NCI-H1436 treated with DMSO at 0.1 percent for 48 hours (cell line): ENCODE measurements at places on chromosomes 16 and 17.

DNA sequence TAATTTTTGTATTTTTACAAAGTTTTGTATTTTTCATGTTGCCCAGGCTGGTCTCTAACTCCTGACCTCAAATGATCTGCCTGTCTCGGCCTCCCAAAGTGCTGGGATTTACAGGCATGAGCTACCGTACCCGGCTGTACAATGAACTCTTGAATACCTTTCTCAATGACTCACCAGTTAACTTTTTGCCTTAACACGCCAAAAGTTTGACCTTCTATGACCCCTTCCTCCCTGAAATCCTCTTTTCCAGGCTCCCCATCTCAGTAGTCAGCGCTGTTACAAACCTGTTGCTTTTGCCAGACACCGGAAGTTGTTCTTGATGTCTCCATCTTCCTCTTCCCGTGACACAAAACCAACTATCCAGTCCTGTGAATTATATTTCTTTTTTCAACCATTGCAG lies 158.1 kb upstream of the ASIC2 start:
- no peak for DNase-seq

DNA sequence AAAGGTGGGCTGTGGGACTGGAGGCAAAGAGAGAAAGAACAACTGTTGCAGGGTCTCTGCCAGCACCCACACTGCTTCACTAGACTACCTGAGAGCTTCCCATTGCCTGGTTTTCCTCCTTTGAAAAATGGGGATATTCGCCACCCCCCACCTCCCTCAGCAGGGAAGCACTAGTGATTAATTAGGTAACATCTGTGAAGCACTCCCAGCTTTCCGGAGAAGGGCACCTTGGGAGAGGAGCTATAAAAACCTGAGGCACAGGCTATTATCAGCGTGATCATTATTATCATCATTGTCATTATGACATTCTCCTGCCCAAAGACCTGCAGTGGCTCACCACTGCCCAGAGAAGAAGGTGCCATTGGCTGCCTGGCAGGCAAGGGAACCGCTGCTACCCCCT lies 83.5 kb downstream of the XYLT1 start:
- no peak for DNase-seq

GRCh38 chr17:38705523-38705802 lies 390 bp downstream of the MLLT6 start:
- no peak for DNase-seq

- no peak for DNase-seq
Measured at GRCh38 chr17:65593092-65593854, 31.8 kb upstream of the AXIN2 start.

DNA sequence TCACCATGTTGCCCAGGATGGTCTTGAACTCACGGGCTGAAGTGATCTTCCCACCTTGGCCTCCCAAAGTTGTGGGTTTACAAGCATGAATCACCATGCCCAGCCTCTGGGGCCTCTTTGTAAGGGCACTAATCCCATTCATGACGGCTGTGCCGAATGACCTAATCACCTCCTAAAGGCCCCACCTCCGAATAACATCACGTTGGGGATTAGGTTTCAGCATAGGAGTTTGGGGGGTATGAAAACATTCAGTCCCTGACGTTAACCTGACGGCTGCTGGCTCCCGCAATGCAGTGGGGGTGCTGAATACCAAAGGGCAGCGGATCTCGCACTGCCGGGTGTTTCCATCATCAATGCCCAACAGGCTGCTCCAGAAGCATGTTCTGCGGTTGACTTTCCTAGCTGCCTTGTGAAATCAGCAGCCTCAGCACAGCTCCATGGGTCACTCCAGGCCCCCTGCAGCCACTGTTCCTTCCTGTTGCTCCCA lies 120.8 kb upstream of the SEC14L1 start:
- DNase-seq = no peak

- DNase-seq = no peak
Measured at GRCh38 chr17:43031666-43032065, 6.6 kb downstream of the RND2 start.

GRCh38 chr17:2388683-2389055 lies 12.2 kb downstream of the MNT start:
- DNase-seq = no peak

GRCh38 chr16:76910931-76911330 lies 280.1 kb upstream of the MON1B start:
- no peak for DNase-seq

- DNase-seq = no peak
Measured at GRCh38 chr16:79644971-79645667, 44.6 kb upstream of the MAF start.

DNA sequence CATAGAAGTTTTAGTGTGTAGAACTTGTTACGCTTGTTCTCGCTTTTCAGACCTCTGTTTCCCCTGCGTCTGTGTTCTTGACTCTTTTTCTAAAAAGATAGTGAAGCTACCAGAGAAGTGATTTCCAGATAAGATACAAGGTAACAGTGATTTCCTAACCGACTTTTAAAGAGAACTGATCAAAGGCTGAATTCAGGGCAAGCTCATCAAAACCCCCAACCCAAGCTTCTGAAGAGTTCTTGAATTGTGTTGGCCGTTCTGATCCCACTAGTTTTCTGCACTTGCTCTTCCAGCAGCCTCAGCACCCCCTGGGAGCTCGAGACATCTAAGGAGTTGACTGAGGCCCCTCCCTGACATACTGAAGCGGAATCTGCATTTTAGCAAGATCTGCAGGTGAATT lies 12.7 kb upstream of the NSMCE1 start:
- DNase-seq = no peak

DNA sequence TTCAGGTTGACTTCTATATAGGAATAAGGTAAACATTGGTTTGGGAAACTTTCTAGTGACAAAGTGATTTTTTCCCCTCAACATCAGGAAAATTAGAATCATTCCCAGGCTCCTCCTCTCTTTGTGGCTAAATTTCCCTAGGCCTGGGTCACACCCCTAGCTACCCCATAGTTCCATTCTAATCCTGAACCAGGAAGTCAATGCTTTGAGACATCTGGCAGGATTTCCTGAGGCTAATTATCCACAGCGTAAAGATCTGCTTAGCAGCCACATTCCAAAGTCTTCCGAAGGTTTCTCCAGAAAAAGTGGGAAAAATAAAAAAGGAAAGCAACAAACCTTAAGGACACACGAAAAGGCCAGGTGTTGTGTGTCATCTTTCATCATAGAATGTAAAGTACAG lies 60.3 kb upstream of the CORO6 start:
- DNase-seq = no peak

DNA sequence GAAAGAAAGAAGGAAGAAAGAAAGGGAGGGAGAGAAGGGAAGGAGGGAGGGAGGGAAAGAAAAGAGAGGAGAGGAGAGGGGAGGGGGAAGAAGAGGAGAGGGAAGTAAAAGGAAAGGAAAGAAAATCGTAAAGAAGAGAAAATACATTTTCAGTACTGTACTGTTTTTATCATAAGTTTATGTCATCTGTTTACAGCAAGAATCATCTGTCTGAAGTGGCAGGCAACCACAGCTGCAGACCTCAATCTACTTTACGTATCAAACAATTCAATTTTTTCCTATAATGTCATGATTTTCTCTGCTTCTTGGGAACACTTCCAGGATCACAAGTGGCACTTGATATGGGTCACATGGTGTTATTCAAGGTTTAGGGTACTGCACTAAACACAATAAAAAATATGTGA lies 58.3 kb downstream of the USP32 start:
- DNase-seq = no peak

DNA sequence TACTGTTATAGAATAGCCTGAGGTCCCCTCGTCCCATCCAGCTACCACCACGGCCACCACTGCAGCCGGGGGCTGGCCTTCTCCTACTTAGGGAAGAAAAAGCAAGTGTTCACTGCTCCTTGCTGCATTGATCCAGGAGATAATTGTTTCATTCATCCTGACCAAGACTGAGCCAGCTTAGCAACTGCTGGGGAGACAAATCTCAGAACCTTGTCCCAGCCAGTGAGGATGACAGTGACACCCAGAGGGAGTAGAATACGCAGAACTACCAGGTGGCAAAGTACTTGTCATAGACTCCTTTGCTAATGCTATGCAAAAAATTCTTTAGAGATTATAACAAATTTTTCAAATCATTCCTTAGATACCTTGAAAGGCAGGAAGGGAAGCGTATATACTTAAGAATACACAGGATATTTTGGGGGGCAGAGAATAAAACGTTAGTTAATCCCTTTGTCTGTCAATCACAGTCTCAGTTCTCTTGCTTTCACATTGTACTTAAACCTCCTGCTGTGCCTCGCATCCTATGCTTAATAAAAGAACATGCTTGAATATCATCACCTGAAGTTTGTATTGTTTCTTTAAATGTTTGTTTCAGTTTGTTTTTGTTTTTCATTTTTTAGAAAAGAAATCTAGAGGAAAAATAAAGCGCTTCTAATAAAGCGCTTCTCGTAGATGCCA lies 388.3 kb downstream of the MAF start:
- DNase-seq = no peak

- DNase-seq = no peak
Measured at GRCh38 chr17:31390748-31391495, 553 bp upstream of the RAB11FIP4 start.

GRCh38 chr17:63550817-63551639 lies 751 bp downstream of the DCAF7 start:
- no peak for DNase-seq

DNA sequence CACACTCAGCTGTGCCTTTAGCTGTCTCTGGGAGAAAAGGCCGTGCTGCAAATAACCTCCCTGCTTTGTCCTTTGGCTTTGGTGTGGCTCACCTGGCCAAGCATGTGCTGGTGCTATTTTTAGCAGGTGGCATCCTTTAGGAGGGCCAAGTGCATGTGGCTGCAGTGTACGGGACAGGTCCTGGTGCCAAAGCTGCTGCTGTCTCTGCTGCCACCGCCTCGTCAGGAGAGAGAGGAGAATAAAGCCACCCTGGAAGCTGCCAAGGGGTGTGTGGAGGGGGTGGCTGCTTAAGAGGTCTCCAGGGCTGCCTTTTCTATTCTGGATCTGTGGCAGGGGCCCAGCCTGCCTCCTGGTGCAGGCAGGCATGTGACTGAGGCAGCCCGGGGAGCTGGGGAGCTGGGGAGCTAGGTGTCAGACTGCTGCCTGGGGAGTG lies 6.2 kb downstream of the AKAP1 start:
- no peak for DNase-seq

- no peak for DNase-seq
Measured at GRCh38 chr17:7858522-7858810, 663 bp downstream of the CYB5D1 start.
